Stimulated activated CD4-positive, alpha-beta T cell treated with anti-CD3 and anti-CD28 coated beads, Interleukin-2, amount 100 ng/mL, for 24 hours (primary cell): ENCODE measurements at places on chromosomes 12 and 14.

- no peak for DNase-seq
These were observed 103.6 kb upstream of the ATF7IP start for GRCh38 chr12:14261861-14262260.

DNA sequence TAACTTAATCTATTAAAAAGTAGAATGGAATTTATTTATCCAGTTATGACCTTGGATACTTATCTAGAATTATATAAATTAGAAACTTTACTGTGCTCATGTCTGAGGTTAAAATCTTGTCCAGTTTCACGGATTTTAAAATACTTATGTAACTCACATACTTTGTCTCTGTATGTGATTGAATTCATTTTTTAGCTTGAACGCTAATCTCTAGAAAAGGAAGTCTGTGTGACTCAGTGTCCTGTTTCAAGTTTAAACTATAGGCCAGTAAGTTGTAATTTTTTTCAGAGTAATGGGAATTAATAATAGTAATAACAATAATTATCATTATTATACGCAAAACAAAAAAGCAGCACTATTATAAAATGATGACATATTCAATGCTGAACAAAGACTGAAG lies 168.6 kb downstream of the CPNE8 start:
- DNase-seq: no peak

- peak; percentile 8 for DNase-seq
These were observed 109.6 kb downstream of the SLC38A6 start for GRCh38 chr14:61090432-61091216.

- no peak for DNase-seq
These were observed 2.0 kb downstream of the KRAS start for GRCh38 chr12:25248732-25249131.

- DNase-seq: peak; percentile 49
These were observed 77.5 kb upstream of the CPSF6 start for GRCh38 chr12:69161829-69162228.

DNA sequence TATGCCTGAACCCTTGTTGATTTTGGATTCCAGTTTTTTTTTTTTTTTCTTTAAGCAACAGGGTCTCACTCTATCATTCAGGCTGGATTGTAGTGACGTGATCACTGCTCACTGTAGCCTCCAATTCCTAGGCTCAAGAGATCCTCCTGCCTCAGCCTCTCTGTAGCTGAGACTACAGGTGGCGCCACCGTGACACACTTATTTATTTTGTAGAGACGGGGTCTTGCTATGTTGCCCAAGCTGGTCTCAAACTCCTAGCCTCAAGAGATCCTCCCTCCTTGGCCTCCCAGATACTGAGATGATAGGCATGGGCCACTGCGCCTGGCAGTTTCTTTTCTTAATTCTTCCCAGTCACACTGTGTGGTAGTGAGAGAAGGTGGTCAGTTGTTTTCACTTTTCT lies 25.2 kb downstream of the ACADS start:
- no peak for DNase-seq

- DNase-seq: no peak
These were observed 3.2 kb downstream of the MGST1 start for GRCh38 chr12:16350682-16351081.

DNA sequence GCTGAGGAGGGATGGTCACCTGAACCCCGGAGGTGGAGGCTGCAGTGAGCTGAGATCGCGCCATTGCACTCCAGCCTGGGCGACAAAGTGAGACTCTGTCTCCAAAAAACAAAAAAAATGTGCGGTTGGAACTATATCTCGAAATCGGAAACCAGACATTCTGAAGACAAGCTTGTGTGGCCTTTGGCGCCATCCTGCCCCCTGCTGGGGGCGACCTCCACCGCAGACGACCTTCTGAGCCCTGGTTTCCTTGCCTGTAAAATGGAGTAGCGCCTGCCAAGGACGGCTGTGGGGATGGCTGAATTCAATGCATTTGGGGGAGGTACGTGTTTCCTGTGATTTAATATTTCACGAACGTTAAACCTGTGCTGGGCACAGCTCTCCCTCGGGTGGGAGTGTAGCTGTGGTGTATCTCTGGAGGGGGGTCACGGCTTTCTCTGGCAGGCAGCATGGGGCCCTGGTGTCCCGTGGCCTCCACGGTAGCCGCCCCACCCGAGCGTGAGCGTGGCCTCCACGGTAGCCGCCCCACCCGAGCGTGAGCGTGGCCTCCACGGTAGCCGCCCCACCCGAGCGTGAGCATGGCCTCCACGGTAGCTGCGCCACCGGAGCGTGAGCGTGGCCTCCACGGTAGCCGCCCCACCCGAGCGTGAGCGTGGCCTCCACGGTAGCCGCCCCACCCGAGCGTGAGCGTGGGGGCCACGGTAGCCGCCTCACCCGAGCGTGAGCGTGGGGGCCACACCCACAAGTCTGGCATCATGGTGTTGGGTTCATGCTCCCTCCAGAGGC lies 55.3 kb downstream of the LRCOL1 start:
- DNase-seq: peak; percentile 35

- DNase-seq: no peak
These were observed 387 bp upstream of the IPO8 start for GRCh38 chr12:30696103-30696408.

- no peak for DNase-seq
These were observed 295.0 kb upstream of the NAV3 start for GRCh38 chr12:77535734-77536133.

- DNase-seq: no peak
These were observed 173.1 kb upstream of the RTL1 start for GRCh38 chr14:101076451-101077198.

GRCh38 chr14:61398221-61398620 lies 76.8 kb downstream of the PRKCH start:
- no peak for DNase-seq

DNA sequence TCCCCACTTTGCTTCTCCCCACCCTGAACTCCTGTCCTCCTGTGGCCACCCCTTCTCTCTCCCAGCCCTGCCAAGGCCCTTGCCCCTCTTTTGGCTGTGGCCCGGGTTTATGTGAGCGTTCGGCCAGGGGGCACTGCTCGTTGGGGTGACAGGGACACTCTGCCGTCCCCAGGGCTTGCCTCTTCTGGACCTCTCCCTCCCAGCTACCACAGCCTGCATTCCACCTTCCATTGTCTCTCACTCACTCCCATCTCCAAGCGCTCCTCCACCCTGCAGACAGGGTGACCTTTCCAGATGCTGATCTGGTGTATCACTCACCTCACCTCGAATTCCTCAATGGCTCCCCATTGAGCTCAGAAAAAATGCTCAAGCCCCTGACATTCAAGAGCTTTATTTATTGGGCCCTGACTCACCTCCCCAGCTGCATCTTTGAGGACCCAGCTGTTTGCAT lies 1.4 kb downstream of the SERPINA9 start:
- no peak for DNase-seq

- DNase-seq: no peak
These were observed 264.9 kb downstream of the NOVA1 start for GRCh38 chr14:26332966-26333365.

GRCh38 chr14:73878436-73878835 lies 8.2 kb upstream of the ZNF410 start:
- DNase-seq: no peak

- DNase-seq: peak; percentile 14
These were observed 5.6 kb downstream of the CNIH1 start for GRCh38 chr14:54435500-54435981.

- no peak for DNase-seq
These were observed 27.6 kb downstream of the CDKN1B start for GRCh38 chr12:12744546-12745305.

GRCh38 chr14:56490379-56490778 lies 89.2 kb upstream of the TMEM260 start:
- no peak for DNase-seq

DNA sequence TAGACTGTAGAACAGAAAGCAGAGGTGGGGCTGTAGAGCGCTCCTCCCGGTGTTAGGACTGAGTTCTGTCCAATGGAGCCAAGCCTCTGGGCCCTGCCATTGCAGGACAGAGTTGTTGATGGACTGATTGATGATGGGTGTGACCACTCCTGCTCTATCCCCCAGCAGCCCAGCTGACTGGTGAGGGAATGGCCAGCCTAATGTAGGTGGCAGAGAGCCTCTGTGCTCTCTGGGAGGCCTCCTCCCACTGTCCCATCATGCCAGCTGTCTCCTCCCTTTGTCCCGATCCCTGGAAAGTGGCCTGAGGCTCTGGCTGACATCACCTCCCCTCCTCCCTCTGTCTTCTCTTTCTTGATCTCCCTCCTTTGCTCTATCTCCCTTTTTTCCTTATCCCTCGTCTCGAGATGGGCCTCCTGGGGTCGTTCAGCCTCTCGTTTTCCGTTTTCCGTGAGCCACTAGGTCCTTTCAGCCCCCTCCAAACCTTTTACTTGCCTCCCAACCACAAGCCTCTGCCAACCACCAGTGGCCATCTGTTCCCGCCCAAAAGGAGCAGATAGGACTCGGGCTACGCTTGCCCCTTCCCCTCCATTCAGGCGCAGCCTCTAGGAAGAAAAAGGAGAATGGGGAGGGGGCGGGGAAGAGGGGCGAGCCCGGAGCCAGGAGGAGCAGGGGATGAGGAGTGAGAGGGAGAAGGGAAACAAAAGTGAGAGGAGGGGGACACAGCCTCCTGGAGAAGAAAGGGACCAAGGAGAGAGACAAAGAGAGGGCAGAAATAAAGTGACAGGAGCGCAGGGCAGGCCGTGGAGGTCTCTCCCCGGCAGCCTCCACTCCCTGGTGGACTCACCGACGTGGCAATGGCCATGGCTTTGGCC lies 572 bp downstream of the EFS start:
- no peak for DNase-seq

DNA sequence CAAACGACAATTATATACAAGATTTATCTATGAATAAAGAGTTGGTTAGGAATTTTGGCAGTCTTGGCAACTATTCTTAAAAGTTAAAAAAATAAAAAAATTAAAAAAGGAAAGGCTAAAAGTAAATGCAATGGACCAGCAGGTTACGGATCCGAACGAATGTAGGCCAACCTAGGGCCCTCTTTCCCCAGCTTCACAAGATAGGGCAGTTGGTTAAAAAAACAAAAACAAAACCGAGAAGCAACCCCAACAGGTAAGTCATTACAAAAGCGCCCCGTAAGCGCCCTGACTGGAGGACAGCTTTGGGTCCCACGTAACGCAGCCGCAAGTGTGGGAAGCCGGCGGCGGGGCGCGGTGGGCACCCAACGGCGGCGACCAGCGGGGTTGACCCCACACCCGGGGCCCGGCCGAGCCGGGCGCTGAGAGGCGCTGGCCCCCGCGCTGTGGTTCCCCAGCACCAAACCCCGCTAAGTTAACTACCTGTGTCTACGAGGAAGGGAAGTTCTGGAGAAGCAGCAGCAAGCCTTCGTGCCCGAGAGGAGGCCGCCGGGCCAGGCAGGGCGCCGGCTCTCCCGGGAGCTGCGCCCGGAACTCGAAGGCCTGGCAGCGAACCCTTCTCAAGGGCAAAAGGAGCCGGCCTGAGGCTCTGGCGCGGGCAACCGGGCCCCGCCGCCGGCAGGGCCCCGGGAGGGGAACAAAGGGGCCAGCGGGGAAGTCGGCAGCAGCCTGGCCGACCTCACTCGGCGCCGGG lies 882 bp downstream of the HECTD1 start:
- DNase-seq: peak; percentile 67

GRCh38 chr12:77131977-77132490 lies 66.7 kb upstream of the E2F7 start:
- DNase-seq: no peak

- no peak for DNase-seq
These were observed 292.4 kb downstream of the SYT1 start for GRCh38 chr12:79156846-79157463.

- no peak for DNase-seq
These were observed 208.4 kb downstream of the PPM1H start for GRCh38 chr12:62726471-62726980.

GRCh38 chr12:38154096-38155019 lies 162.2 kb upstream of the ALG10B start:
- DNase-seq: no peak

- no peak for DNase-seq
These were observed 37.2 kb downstream of the SMOC1 start for GRCh38 chr14:69916396-69916795.

- no peak for DNase-seq
These were observed 459.5 kb downstream of the RMST start for GRCh38 chr12:97921979-97922722.

DNA sequence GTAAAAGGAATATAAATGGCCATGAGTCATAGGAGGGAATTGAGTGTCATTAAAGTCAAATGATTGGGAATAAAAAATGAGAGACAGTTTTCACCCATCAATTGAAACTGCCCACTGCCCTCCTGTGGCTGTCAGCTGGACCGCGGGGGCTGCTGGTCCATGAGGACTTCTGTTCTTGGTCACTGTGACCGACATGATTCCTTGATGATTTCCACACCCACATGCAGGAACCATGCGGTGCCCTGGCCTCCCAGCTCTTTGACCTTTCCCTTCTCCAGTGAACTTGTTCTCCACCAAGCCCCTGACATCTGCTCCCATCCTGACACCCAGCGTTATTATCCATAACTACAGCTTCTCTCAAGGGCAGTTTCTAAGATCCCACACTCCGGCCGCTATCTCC lies 48.4 kb downstream of the C12orf75 start:
- no peak for DNase-seq

GRCh38 chr12:98217257-98217656 lies 298.1 kb upstream of the TMPO start:
- no peak for DNase-seq
